Psoas muscle (tissue), 8 donors: ENCODE measurements at places on chromosomes 16 and 17.
A peak's percentile ranks its signal among the peaks of the same experiment; 100 is the strongest.

- H3K27ac ChIP-seq = peak overlapping the region; percentile 76
- H3K4me1 ChIP-seq = peaks cover 60% of the 10 kb centered on the region
- H3K4me3 ChIP-seq = no peak overlapping the region
- H3K27me3 ChIP-seq = no peaks in the 10 kb centered on the region
- DNase-seq = no peak
Measured at GRCh38 chr17:17815436-17816200, 21.2 kb downstream of the SREBF1 start.

GRCh38 chr17:19306160-19307111, 56.1 kb downstream of the B9D1 start:
- H3K27me3 ChIP-seq = no peaks in the 10 kb centered on the region
- H3K4me3 ChIP-seq = no peak overlapping the region
- H3K36me3 ChIP-seq = peaks cover 7% of the 10 kb centered on the region
- H3K4me1 ChIP-seq = peaks cover 40% of the 10 kb centered on the region
- no peak for DNase-seq
- H3K27ac ChIP-seq = no peak overlapping the region

- H3K36me3 ChIP-seq = no peaks in the 10 kb centered on the region
- H3K27me3 ChIP-seq = no peaks in the 10 kb centered on the region
- H3K4me3 ChIP-seq = no peak overlapping the region
- peaks cover 25% of the 10 kb centered on the region for H3K4me1 ChIP-seq
- no peak for DNase-seq
Measured at GRCh38 chr16:55292491-55292890, 31.5 kb upstream of the IRX6 start.

DNA sequence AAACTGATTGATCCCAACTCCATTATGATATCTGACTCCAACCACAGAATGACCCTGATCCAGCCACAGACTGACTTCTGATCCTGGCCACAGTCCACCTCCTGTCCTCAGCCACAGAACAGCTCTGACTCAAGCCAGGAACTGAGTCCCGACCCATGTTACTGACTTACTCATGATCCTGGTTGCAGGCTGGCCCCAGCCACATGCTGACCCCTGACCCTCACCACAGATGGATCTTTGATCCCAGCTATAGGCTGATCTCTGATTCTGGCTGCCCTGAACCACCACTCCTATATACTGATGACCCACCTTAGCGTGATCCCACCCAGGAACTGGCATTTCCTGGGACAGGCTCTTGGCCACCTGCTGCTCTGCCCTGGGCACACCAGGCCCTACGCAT, 32.2 kb upstream of the IL21R start:
- H3K36me3 ChIP-seq = no peaks in the 10 kb centered on the region
- H3K4me1 ChIP-seq = no peaks in the 10 kb centered on the region
- H3K4me3 ChIP-seq = no peak overlapping the region
- H3K27ac ChIP-seq = no peak overlapping the region
- peaks cover 4% of the 10 kb centered on the region for H3K27me3 ChIP-seq

DNA sequence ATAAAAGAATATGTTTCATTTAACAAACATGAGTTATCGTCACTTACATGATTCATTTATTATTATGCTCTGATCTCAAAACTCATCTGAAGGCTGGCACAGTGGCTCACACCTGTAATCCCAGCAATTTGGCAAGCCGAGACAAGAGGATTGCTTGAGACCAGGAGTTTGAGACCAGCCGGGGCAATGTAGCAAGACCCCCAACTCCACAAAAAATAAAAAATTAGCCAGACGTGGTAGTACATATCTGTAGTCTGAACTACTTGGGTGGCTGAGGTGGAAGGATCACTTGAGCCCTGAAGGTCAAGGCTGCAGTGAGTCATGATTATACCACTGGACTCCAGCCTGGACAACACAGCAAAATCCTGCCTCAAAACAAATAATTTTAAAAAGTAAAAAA, 16.0 kb downstream of the APPBP2 start:
- H3K4me1 ChIP-seq = peaks cover 31% of the 10 kb centered on the region
- peaks cover 22% of the 10 kb centered on the region for H3K36me3 ChIP-seq
- no peak overlapping the region for H3K4me3 ChIP-seq
- no peak for DNase-seq
- no peaks in the 10 kb centered on the region for H3K27me3 ChIP-seq
- H3K27ac ChIP-seq = no peak overlapping the region

DNA sequence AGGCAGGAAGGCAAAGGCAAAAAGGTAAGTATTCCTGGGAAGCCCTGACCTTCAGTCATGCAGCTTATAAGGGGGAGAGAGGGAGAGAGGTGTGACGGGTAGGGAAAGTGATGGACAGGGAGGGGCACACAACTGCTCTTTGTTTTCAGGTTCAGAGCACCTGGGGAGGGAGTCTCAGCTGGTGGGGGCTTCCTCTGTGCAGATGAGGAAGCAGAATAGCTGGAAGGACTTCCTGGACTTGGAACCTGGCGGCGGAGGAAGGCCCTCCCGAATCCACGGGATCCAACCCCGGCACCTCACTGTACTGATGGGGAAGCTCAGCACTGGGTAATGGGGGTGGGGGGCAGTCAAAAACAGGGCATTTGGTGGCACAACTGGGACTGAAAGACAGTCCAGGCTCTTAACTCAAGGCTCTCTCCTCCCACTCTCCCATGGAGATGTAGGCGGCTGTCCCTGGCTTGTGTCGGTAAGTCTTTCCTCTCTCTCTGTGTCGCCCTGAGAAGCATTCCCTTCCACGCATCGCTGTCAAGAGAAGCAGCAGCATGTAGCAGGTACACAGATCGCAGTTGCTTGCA, 11.9 kb upstream of the PITPNM3 start:
- no peak for DNase-seq
- no peaks in the 10 kb centered on the region for H3K27me3 ChIP-seq
- H3K36me3 ChIP-seq = no peaks in the 10 kb centered on the region
- no peak overlapping the region for H3K27ac ChIP-seq
- no peak overlapping the region for H3K4me3 ChIP-seq

- no peaks in the 10 kb centered on the region for H3K4me1 ChIP-seq
- H3K36me3 ChIP-seq = peaks cover 69% of the 10 kb centered on the region
- no peak overlapping the region for H3K4me3 ChIP-seq
- H3K27me3 ChIP-seq = no peaks in the 10 kb centered on the region
Measured at GRCh38 chr16:70664325-70665112, 18.2 kb downstream of the IL34 start.

DNA sequence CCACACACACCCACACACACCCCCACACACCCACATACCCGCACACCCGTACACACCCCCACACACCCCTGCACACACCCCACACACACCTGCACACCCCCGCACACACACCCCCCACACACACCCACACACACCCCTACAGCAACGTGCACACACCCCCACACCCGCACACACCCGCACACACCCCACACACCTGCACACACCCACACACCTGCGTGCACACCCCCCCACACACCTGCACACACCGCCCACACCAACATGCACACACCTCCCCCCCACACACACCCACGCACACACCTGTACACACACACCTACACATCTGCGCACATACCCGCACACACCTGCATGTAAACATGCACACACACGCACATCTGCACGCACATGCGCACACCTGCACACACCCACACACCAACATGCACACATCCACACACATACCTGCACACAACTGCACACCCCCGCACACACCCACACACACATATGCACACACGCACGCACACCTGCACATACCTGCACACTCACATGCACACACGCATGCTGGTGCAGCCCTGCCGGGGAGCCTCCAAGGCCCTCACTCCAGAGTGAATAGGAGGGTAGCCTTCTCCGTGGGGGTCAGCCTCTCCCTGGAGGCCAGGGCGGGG, 7.5 kb downstream of the ASPSCR1 start:
- DNase-seq = peak; percentile 40
- peaks cover 52% of the 10 kb centered on the region for H3K36me3 ChIP-seq

DNA sequence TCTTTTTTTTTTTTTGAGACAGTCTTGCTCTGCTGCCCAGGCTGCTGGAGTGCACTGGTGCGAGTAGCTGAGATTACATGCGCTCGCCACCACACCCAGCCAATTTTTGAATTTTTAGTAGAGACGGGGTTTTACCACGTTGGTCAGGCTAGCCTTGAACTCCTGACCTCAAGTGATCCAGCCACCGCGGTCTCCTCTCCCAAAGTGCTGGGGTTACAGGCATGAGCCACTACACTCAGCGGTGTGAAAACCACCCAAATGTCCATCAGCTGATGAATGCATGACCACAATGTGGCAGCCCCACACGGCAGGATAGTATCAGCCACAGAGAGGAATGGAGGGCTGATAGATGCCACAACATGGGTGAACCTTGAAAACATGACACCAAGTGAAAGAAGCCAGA, 2.1 kb downstream of the P2RX5 start:
- H3K4me1 ChIP-seq = peaks cover 9% of the 10 kb centered on the region
- H3K27ac ChIP-seq = peak overlapping the region; percentile 95
- no peaks in the 10 kb centered on the region for H3K27me3 ChIP-seq
- DNase-seq = no peak
- H3K4me3 ChIP-seq = no peak overlapping the region
- H3K36me3 ChIP-seq = peaks cover 32% of the 10 kb centered on the region

- no peaks in the 10 kb centered on the region for H3K27me3 ChIP-seq
- H3K36me3 ChIP-seq = peaks cover 92% of the 10 kb centered on the region
- DNase-seq = peak; percentile 70
Measured at GRCh38 chr16:69324013-69324531, 6.3 kb downstream of the PDF start.

- no peak overlapping the region for H3K27ac ChIP-seq
- no peaks in the 10 kb centered on the region for H3K36me3 ChIP-seq
- H3K27me3 ChIP-seq = no peaks in the 10 kb centered on the region
- DNase-seq = no peak
Measured at GRCh38 chr17:31535581-31535981, 144.1 kb downstream of the RAB11FIP4 start.

DNA sequence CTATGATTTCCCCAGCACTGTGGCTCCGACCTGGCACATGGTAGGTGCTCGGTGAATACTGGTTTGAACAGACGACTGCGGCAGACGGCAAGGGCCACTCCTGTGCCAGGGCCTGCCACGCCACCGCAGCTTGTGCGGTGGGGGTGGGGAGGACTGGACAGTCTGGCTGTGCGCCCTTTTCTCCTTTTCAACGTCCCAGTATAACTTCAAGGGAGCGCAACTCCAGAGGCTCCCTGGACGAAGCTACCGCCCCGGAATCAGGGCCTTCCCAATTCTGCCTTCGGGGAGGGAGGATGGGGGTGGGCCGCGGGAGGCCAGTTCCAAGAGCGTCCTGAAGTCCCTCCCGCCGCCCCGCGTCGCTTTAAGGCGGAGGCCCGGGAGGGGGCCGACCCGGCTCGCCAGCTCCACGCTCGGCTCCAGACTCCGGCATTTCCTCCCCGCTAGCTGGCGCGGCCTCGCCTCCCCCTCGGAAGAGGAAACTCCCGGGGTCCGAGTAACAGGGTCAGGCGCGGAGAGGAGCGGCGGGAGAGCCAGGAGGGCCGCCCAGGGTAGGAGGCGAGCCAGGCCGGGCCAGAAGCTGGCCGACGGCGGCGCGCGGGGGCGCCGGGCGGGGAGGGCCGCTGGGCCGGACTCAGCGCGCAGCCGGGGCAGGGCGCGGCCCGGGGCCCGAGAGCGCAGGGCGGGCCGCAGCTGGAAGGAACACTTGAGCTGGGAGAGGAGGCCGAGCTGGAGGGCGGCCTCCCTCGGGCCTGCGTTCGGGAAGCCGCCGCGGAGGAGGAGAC, at the start of gene ITPRIPL2:
Gene ITPRIPL2 (plus strand): TSS at position 388 of the 782 bp plus-strand sequence. CDS start 498 bp downstream, outside the sequence.
- H3K4me3 ChIP-seq = peak within 1 kb of the TSS; percentile 94
- H3K27me3 ChIP-seq = no peaks in the 10 kb centered on the region
- peak; percentile 93 for DNase-seq

- H3K4me3 ChIP-seq = no peak overlapping the region
- no peaks in the 10 kb centered on the region for H3K36me3 ChIP-seq
- no peaks in the 10 kb centered on the region for H3K27me3 ChIP-seq
- DNase-seq = no peak
Measured at GRCh38 chr16:65666132-65666941, 544.5 kb upstream of the CDH11 start.

DNA sequence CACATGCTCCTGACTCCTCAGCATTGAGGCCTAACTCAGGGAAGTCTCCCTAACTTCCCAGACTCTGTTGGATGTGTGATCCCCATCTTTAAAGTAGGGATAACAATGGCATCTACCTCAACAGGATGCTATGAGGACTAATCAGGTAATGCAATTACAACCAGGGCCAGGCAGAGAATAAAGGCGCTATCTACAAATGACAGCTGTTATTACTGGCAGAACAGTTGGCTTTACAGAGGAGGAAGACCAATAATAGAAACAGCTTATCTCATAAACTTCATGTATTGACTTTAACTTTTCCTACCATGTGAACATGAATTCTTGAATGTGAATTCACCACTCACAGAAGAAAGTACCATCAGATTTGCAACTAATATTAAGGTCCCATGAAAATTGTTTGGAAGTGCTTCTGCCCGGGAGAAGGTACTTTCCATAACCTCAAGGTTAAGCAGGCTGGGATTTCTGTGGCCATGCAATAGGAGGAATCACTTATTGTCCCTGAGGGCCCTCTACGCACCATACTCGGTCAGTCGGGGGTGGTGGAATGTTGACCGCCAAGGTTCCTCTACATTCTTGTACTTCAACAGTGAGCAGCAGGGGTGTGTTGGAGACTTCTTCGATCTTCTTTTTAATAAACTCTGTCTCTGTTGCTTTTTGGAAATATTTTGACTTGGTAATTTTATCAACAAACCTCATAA, 22.6 kb upstream of the ERN1 start:
- H3K4me1 ChIP-seq = peaks cover 98% of the 10 kb centered on the region
- peak overlapping the region; percentile 95 for H3K27ac ChIP-seq
- H3K36me3 ChIP-seq = peaks cover 38% of the 10 kb centered on the region
- H3K27me3 ChIP-seq = no peaks in the 10 kb centered on the region

DNA sequence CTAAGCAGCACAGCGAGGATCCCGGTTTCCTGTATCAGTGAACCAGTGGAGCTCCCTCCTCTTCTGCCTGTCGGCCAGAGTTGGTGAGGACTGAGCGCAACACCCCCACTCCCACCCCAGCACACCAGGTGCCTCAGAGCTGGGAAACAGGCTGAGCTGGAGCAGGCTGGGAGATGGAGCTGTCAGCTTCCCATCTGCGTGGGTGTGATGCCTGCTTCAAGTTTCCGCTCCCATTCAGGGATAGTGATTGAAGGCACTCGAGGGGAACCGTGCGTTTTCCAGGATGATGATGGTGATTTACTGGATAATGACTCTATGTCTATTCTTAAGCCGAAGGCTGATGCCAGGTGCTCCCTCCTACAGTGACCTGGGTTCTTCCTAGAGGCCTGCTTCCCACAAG, 144.5 kb downstream of the TMEM132E start:
- no peak for DNase-seq
- no peak overlapping the region for H3K4me3 ChIP-seq
- H3K4me1 ChIP-seq = no peaks in the 10 kb centered on the region

GRCh38 chr16:66355526-66355925, 11.0 kb upstream of the CDH5 start:
- H3K27me3 ChIP-seq = no peaks in the 10 kb centered on the region
- H3K36me3 ChIP-seq = no peaks in the 10 kb centered on the region
- no peak overlapping the region for H3K27ac ChIP-seq
- H3K4me1 ChIP-seq = no peaks in the 10 kb centered on the region
- no peak overlapping the region for H3K4me3 ChIP-seq

GRCh38 chr17:31314782-31315100, 887 bp upstream of the EVI2B start:
- no peak overlapping the region for H3K27ac ChIP-seq
- no peak overlapping the region for H3K4me3 ChIP-seq
- no peaks in the 10 kb centered on the region for H3K36me3 ChIP-seq
- DNase-seq = no peak
- no peaks in the 10 kb centered on the region for H3K4me1 ChIP-seq
